ENCODE measurements at places on chromosomes 5 and 9.

- no peak for DNase-seq
These were observed 138.7 kb downstream of the SNX18 start for GRCh38 chr5:54656261-54656728.

DNA sequence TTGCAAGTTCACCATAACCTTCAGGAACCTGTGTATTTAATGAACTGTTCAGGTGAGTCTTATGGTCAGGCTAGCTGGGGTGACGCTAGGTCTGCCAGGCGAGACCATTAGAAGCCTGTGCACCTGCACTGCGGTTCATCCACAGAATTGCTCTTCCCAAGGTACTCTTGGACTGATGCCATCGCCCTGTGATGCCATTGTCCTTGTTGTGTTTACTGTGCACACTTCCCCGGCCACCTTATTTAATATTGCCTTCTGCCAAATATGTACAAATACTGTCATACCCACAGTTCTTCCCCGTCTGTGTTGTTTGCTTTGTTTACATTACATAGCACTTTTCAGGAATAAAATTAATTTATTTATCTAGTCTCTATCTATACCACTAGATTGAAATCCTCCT, 66.3 kb downstream of the RCL1 start:
- no peak for DNase-seq

DNA sequence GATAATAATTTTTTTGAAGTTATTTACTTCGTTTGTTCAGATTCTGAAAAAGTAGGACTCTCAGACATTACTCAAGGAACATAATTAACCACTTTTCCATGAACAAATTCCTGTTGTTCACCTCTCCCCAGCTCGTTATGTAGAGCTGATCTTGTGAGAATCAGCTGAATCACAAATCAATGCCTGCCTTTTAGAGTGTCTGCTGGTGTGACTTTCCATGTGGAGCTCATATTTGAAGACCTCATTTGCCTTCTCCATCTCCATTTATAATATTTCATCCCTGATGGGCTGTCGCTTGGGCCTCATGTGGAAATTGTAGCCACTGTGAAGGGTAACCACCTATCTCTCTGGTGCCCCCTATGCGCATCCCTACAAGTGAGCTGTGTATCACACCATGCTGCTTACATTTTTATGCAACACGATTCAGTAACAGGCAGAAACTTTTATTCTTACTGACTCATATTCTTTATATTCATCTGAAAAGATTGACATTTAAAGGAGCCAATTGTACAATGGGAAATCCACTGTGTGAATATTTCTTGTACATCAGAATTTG, 111.3 kb downstream of the STK32A start:
- DNase-seq: no peak

- no peak for DNase-seq
These were observed 122.8 kb upstream of the PITX1 start for GRCh38 chr5:135156715-135157404.

GRCh38 chr9:115275753-115276152, 157.8 kb upstream of the TNC start:
- no peak for DNase-seq

GRCh38 chr5:97134634-97135033, 7.8 kb downstream of the LIX1 start:
- no peak for DNase-seq

GRCh38 chr9:37239224-37239859, 119.0 kb downstream of the ZCCHC7 start:
- no peak for DNase-seq

GRCh38 chr9:87497604-87498045, at the start of gene DAPK1:
TSS of gene DAPK1 (plus strand) at chr9:87497867. CDS start at chr9:87499078, 1,211 bp downstream.
- no peak for DNase-seq

DNA sequence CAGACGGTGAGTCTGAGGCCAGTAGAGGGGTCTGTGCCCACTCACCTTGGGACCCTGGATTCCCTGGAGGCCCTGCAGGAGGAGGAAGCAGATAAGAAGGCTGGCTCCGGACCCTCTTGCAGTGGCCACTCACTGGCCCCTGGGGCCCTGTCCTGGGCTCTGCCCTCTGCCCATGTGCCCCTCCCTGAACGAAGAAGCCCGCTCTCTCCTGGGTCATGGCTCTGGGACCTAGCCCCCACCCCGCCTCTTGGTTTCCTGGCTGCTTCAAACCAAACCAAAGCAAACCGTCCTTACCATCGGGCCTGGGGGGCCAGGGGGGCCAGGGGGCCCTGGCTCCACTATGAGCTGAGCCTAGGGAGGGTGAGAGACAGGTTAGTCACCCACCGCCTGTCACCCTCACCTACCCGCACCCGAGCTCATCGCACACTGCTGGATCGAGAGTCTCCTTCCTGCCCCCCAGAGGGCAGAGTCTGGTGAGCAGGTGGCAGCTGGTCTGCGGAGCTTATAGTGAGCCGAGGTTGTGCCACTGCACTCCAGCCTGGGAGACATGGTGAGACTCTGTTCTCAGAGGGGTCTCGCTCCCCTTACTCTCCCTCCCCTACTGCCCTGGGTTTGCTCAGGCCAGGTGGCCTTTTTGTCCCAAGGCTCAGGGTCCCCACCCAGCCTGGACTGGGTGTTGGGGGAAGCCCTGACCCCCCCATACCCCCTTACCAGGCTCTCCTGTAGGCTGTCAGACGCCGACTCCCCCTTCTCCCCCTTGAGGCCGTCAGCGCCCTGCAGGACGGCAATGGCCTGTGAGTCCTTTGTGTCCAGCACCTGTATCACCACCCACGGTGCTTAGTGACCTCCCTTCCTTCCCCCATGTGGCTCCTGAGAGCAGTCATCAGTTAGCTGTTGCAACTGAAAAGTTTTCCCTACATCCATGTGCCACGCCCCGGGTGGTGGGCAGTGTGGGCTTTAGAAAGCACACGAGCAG, 15.2 kb upstream of the PHYKPL start:
- DNase-seq: no peak

GRCh38 chr5:148933903-148934432, 107.6 kb downstream of the ADRB2 start:
- no peak for DNase-seq

DNA sequence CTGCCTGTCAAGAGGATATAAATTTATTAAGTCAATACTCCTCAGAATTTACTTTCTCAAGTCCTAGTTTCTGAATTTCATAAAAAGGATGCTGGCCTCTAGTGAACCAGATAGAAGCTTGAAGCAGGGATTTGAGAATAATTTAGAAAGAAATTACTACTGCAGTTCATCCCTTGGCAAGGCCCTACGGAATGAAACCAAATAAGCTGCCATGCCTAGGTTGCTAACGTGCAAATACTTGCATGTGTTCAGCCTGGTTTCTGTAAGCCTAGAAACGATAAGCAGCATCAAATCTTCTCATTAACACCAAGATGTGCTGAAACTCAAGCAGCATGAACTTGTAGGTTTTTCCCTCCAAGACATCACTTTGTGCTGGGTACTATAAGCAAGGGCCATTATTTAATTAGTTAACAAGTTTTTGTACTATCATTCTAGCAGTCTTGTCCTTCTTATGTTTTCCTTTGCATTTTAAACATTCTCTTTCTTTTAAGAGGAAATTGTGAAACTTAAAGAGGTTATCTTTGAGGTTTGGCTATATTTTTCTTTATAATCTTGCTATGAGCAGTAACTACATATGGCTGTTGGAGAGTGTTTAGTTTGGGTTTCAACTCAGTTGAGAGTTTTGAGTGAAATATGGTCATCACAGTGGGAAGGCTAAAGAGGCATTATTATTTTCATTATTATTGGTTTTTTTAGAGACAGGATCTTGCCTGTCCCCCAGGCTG, 71.8 kb downstream of the ADAMTSL1 start:
- no peak for DNase-seq

DNA sequence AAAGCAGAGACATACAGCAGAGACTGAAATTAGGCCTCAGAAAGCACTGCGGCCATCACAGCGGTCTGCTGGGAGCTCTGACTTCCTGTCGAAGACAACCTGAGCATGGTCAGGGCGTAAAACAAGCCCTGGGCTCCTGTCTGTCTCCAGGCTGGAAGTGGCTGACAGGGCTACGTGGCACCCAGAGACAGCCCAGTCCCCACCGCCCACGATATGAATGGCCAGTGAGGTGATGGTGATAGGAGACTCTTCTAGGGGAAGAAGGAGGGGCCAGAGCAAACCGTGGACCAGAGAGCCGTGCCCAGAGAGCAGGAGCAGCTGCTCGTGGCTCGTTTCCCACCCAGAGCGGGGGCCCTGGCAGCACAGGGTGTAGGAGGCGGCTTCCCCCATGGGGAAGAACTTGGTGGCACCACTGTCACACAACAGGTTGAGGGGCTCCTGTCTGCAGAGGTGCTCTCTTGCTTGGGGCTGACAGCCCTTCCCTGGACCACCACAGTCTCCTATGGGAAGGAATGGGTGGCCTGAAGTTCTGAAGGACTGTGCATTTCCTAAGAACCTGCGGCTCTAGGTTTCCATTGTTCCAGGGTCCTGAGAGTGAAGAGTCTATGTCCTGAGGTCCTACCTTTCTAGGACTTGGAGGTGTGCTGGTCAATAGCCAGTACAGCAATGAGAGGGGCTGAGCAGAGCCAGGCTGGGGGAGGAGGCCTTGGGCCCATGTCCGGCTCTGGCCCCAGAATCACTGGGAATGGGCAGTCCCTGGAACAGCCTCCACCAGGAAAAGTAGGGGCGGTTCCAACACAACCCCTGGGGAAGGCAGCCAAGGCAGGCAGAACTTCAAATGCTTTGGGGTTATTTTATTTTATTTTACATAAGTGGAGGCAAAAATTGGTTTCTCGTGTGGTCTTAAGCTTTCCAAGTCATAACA, 56.4 kb downstream of the BARX1 start:
- DNase-seq: no peak

DNA sequence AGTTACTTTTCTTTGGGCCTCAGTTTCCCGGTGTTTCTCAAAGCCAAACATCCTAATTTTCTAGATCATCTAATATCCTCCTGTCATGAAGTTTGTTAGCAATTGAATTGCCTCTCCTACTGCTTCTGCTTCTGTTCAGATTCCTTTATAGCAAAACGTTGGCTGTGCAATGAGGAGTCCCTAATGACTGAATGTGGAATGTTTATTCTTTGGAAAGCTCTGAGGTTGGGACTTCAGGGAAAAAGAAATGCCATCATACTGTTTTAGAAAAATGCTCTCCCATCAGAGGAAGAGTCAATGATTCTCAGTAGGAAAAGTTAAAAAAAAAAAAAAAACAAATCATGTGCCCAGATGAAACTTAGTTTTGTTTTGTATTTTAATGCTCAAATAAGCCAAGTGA, 268.7 kb upstream of the PAPPA start:
- DNase-seq: no peak
